ENCODE measurements at places on chromosomes 4 and X.

- no peak for DNase-seq
Measured at GRCh38 chrX:139903210-139903609, 29.6 kb downstream of the ATP11C start.

GRCh38 chrX:33205321-33205720 lies 6.0 kb downstream of the DMD start:
- DNase-seq = no peak

DNA sequence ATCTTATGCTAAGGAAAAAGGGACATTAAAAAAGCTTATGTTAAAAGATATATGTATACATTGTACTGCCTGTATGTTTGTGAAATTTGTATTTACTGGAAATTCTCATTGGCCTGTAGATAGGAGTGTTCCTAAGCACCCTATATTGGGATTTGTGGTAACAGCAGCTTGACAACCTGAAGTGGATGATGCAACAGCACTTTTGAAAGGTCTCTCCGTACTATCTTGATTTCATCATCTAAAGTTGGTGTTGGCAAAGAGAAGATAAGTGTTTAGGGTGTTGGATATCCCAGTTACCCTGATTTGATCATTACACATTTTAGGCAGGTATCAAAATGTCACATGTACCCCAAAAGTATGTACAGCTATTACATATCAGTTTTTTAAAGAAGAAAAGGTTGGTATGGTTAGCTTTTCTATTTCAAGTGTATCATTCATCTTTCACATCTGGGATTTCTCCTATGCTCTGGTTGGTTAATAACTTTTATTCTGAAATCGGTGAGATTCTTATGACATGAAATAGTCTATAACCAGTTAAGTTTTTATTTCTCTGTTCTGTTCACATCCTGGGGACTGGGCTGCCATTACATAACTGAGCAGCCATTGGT lies 10.3 kb downstream of the HADH start:
- no peak for DNase-seq

DNA sequence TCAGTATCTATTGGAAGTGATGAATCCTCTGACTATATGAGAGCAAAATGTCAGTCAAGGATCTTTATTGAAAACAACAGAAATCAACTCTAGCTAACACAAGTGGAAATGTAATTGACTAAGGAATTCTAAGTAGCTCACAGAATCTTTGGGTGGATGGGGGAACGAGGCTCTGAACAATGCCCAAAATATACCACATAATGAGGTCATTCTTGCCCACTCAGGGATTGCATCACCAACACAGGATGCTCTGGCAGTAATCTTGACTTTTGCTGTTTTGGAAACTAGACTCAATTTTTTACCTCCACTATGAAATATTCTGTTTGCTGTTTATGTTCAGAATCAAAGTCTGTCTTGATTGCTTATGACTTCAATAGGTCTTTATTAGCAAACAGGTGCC lies 127.4 kb upstream of the UNC5C start:
- no peak for DNase-seq

- no peak for DNase-seq
Measured at GRCh38 chrX:71989768-71990426, 79.3 kb downstream of the NHSL2 start.

- no peak for DNase-seq
Measured at GRCh38 chr4:14743172-14743571, 259.1 kb upstream of the CPEB2 start.

DNA sequence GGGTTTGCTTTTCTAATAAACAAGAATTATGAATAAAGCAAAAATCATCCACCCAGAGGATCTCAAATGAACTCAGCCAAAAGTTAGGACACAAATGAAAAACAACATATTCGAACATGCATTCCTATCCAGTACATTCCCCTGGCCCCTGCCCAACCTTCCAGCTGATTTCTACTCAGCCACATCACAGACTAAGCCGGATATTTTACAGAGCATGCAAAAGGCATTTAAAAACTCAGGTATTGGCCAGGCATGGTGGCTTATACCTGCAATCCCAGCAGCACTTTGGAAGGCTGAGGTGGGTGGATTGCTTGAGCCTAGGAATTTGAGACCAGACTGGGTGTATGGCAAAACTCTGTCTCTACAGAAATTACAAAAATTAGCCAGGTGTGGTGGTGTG lies 54.6 kb downstream of the RELL1 start:
- DNase-seq = no peak

GRCh38 chr4:154082760-154083535 lies 294.1 kb upstream of the SFRP2 start:
- no peak for DNase-seq

DNA sequence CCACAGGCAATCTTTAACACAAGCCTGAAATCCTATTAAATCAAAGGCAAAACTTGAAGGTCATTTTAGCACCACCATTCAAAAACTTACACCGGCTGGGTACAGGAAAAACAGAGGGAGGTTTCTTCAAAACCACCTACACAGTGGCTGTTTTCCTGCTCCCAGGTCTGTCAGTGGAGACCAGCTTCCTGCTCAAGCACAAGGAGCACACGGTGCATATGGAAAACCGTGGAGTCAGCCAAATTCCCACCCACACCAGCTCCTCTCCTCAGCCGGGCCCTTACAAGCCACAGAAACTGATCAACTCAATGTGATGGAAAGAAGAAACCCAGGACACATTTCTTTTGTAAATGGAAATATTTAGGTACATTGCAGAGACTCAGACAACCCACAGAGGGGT lies 14.3 kb upstream of the FAM241A start:
- DNase-seq = no peak

DNA sequence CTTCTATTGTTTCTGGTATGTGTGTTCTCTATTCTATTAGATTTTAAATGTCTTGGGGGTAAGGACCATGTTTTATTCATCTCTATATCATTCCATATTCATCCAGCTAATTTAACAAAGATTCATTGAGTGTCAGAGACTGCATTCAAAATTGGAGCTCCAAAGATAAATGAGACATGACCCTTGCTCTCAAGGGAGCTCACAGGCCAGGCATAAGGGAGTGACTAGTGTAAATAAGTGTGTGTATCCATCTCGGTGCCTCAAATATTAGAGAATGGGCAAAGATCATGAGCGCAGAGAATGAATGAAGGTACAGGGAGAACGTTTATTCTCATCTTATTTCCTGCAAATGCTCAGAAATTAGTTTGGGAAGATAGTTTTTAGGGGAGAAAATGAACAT lies 150.1 kb upstream of the CASK start:
- DNase-seq = no peak

DNA sequence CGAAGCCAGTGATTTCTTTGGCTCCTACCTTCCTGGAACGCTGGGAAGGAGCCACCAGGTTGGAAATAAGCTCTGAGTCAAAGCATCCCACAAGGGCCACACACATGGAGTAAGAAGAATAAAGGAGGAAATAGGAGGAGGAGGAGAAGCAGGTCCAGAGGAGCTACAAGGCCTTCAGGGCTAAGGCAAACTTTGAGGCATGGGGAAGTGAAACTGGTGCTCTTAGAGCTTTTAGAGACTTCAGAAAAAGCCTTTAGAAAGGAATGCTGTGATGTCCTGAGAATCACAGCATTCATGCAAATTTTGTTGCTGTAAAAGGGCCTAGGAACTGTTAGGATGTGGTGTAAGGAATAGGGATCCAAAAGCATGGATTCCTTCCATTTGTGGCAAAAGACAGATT lies 135.9 kb upstream of the ARHGEF9 start:
- no peak for DNase-seq

- no peak for DNase-seq
Measured at GRCh38 chrX:144946666-144947065, 300.6 kb upstream of the SPANXN1 start.

DNA sequence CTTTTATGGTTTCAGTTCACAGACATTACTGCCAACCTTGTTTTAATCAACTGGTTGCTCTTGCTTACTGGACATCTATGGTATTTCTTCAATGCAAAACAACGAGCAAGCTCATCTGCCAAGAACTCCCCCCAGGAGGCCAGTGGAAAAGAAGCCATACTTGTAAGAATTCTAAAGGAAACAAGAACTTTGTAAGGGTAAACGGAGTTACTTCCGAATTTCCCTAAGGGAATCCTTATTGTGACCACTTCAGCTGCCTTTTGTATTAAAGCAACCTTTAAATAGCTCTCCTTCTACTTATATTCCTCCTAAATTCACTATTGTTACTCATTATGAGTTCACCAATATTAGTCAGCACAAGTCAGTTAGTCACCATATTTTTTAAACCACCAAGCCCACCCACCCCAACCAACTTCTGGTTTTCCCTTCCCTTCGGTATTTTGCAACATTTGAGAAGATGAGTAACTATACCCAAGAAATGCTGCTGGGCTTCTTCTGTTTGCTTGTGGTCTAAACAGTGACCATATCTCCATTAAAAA lies 602.8 kb upstream of the DIPK2B start:
- DNase-seq = no peak

DNA sequence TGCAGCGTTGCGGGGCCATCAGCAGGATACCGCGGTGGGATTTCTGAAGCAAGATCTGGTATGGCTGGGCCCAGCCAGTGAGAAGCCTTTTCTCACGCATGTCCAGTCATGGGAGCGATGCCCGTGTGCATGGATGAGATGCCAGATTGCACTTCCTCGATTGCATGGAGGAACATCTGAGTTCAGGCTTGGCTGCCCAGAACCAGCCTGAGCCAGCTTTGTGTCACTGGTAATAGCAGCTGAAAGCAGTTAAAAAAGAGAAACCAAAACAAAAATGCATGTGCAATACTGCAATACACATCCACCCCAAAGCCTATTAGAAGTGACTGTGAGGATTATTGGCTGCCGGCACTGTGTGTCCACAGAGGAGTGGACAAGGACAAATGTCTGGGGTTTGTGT lies 59.3 kb downstream of the PSAPL1 start:
- DNase-seq = no peak

- DNase-seq = no peak
Measured at GRCh38 chr4:38373375-38373774, 290.6 kb upstream of the KLF3 start.

- no peak for DNase-seq
Measured at GRCh38 chrX:40213092-40213491, 115.3 kb upstream of the BCOR start.

DNA sequence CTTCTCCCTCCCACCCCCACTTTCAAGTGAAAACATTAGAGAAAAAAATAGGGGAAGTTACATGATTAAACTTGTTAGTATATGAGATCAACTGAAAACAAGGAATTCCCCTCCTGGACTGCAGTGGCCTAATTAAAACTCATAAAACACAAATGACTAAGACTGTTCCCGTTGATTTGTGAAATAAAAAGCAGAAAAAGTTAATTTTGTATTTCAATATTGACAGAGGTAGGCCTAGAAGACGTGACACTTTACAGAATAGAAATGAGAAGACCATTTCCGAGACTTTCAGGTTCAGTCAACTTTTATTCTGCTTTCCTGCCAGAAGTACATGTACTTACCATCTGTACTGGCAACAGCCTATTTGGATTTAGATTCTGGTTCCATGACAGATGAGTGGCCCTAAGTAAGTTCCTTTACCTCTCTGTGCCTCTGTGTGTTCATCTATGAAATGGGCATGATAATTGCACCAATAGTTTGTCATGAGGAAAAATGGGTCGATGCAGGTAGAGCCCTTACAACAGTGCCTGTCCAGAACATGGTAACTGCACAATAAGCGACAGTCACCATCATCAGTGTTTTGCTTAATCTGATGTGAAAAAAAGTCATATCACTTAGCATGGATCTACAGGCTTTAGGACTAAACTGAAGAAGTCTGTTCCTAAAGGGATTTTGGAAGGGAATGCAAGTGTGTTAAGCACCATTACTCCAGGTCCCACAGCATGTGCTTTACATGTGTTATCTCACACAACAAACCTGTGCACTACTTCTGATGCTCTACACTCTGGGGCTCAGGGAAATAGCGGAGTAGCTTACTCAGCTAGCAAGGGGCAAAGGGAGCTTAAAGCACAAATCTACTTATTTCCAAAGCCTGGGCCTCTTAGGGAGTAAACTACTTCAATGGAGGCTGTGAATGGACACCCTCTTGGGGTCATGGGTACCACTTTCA lies 562.3 kb upstream of the DIPK2B start:
- DNase-seq = no peak

- no peak for DNase-seq
Measured at GRCh38 chr4:42445038-42445437, 47.8 kb downstream of the SHISA3 start.

- no peak for DNase-seq
Measured at GRCh38 chr4:107619066-107619465, 101.0 kb downstream of the PAPSS1 start.

DNA sequence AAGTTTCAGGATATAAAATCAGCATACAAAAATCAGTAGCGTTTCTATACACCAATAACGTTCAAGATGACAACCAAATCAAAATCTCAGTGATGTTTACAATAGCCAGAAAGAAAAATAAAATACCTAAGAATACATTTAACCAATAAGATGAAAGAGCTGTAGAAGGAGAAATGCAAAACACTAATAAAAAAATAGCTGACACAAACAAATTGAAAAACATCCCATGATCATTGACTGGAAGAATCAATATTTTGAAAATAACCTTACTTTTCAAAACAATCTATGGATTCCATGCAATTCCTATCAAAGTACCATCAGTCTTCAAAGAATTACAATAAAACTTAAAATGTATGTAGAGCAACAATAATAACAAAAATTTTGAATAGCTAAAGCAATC lies 1096.3 kb downstream of the FAT4 start:
- no peak for DNase-seq

GRCh38 chr4:174549721-174550120 lies 27.4 kb upstream of the HPGD start:
- no peak for DNase-seq

DNA sequence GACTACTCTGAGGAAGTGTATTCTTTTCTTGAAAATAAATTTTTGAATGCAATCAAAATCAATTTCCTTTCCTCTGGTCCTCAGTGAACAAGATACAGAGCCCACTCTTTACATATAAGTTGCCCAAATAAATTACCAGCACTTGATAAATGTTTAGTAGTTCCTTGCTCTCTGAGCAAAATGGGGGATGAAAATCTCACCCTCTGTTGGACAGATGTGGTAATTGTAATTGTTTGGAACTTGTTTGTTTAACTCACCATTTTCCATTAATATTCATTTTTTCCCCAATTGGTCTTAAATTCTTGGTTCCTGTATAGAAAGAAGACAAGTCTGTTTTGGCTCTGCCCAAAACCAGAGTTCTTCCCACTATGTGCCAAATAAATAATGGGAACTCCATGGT lies 146.3 kb downstream of the LDB2 start:
- DNase-seq = no peak

DNA sequence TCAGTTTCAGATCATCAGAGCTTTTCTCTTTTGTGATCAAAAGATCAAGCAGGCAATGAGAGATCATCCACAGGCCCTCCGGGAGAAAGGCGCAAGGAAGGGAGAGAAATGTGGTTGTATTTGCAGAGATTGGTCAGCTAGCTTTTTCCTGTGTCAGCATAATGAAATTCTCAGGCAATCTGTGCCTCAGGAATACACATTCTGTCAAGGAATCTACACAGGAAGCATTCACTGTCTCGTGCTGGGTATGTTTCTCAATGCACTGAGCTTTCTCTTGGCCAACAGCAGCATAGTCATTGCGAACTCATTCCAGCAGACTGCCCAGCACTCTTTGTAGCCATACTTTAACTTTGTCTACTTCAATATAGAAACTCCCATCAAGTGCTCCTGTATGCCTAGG lies 413.7 kb downstream of the PPP3CA start:
- no peak for DNase-seq

Measured in stimulated activated CD8-positive, alpha-beta memory T cell treated with anti-CD3 and anti-CD28 coated beads, Interleukin-4, amount 100 ng/mL, for 48 hours (primary cell).